GM23248 (cell line): ENCODE measurements at places on chromosomes 1 and 21.
A peak's percentile ranks its signal among the peaks of the same experiment; 100 is the strongest.

- DNase-seq: peak; percentile 91
These were observed 158.2 kb downstream of the PBX1 start for GRCh38 chr1:164716992-164717703.

- no peak for DNase-seq
These were observed 127.3 kb upstream of the POU3F1 start for GRCh38 chr1:38173848-38174247.

DNA sequence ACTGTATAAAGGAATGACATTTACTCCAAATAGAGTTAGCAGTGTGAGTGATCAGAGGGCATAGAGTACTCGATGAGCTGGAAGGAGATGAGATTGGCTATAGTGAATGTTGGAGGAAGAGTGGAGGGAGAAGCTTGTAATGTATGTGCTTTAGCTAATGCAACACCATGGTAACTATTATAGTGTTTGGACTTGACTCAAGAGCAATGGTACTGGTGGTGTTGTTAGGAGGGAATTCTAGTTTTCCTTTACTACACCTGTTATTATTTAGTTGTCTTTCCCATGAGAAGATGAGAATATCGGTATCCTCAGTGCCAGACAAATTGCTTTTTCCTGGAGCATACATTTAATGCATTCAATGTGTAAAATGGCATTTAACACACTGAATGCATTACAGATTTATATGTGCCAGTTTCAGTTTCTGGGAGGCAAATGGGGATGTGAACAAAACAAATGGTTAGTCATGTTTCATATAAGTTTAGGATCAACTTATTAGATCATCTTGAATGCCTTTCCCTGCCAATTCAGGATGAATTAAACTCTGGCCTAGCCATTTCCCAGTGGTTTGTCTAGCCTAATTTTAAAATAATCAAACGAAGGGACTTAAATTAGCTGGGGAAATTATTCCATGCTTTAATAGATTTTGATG is 291.1 kb upstream of the ADAMTS5 start:
- no peak for DNase-seq

GRCh38 chr21:42233067-42233961 is 14.4 kb downstream of the ABCG1 start:
- DNase-seq: peak; percentile 47
